ENCODE measurements at places on chromosomes 4 and X.

DNA sequence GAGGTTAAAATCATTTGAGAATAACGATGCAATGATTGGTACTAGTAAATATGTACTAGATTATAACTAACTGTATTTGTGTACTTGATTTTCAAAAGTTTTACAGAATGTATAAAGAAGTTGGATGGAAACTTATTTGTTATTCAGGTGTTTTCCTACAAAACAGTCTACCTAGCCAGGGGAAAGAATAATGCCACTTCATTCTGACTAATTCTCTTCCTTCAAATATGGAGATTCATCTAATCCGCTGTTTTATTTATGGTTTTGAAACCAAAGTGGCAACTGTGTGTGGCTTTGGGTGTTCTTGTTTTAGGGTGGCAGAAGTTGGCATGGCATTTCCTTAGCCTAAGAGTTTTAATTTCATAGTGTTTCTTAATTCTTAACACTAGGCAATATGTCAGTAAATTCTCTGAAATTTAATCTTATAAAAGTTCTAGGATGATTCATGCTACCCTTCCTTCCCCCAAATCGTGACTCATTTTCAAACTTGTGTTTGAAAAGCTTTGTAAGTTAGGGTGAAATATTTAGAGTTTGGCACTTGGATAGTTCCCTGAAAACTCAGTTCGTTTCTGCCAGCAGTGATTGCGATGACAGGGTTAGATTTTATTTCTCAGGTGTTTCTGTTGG, 62.6 kb downstream of the DCLK2 start:
- no peak for DNase-seq

DNA sequence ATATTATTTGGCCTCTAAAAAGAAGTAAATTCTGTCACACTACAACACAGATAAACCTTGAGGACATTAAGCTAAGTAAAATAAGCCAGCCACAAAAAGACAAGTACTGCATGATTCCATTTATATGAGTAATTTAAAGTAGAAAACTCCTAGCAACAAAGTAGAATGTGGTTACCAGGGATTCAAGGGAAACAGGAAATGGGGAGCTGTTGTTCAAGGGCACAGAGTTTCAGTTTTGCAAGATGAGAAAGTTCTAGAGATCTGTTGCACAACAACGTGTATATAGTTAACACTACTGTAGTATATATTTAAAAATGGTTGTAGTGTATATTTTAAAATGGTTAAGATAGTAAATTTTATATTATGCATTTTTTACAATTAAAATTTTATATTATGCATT, 25.4 kb downstream of the SEC31A start:
- DNase-seq, result no peak

DNA sequence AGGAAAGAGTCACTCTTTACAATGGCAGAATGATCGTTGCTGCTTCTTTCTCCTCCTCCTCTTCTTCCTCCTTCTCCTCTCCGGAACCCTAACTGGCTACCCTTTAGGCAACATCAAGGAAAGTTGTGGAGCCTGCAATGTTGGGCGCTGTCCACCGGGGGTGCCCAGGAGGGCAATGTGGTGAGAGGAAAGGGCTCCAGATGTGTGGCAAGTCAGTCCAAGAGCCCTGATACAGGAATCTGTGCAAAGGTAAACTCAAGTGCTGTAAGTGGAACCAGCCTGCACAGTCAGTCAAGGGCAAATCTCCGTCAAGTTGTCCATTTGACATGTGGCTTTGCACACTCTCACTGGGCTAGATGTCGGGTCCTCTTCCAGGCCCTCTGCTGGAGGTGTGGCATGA, 2.8 kb downstream of the RTL5 start:
- DNase-seq, result peak; percentile 2

GRCh38 chr4:15349531-15349935, 78.3 kb upstream of the C1QTNF7 start:
- DNase-seq, result no peak

DNA sequence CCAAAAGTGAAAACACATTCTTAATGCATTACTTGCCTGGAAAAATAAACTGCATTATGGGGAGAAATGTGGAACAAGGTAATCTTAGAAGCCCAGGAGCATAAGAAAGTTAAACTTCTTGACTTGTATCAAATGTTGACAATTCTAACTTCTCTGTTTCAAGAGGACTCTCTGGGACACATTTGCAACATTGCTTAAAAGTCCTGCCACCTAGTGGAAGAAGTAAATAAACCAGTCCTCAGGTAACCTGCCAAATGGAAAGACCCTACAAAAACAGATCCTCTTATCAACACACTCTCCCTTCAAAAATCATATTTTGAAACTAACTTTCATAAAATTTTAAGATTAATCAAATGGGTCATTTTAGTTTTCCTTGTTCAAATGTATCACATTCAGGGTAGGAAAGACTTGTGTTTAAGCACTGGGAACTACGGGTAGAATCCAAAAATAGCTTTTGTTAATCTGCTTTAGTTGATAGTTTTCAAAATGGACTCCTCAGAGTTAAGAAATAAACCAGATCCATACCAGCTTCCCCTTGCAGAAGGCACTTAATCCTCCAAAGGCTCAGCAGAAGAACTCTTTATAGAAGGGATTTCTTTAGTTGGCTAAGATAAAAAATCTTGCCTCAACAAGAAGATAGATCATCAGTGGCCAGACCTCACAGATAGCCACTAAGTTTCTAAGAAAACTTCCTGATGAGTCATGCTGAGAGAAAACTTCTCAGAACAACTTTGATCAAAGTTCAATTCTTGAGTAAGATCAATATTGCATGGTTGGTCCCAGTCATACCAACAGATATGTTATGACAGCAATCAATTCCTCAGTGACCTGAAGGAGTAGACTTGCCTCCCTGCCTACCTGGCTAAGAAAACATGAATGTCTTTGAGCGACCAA, 141.7 kb downstream of the HHIP start:
- no peak for DNase-seq

DNA sequence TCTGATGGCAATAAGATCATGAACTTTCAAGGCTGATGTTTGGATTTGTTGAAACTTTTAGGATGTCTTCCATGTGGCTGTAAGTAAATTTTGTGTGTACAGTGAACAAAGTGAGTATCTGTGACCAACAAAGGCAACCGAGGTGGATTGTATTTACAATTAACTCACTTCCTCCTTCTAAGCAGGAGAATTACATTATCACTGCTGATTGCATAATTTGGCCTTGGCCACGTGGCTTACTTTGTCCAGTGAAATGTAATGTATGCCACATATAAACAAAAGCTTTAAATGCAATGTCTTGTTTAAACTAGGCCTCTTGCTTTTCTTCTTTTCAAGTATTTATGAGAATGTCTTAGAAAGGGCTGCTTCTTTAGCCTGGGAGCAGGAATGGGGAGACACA, 66.3 kb upstream of the MAD2L1 start:
- DNase-seq, result no peak

- DNase-seq, result no peak
Measured at GRCh38 chr4:137125011-137125410, 407.3 kb downstream of the PCDH18 start.

Measured in activated CD4-positive, CD25-positive, alpha-beta regulatory T cell (primary cell).